Urinary bladder (tissue), 4 donors: ENCODE measurements at places on chromosomes 2 and 18. TPM values are rescaled to one million over a fixed set of nuclear protein-coding genes. Genes with fewer than 3 reads are reported as not detected.

GRCh38 chr2:240687741-240688552 is 3.7 kb upstream of the AQP12A start:
- DNase-seq, result no peak

Gene G6PC2
- polyA plus RNA-seq, result not detected

- DNase-seq, result no peak
Observed at GRCh38 chr2:178980815-178981214, 69.1 kb downstream of the CCDC141 start.

DNA sequence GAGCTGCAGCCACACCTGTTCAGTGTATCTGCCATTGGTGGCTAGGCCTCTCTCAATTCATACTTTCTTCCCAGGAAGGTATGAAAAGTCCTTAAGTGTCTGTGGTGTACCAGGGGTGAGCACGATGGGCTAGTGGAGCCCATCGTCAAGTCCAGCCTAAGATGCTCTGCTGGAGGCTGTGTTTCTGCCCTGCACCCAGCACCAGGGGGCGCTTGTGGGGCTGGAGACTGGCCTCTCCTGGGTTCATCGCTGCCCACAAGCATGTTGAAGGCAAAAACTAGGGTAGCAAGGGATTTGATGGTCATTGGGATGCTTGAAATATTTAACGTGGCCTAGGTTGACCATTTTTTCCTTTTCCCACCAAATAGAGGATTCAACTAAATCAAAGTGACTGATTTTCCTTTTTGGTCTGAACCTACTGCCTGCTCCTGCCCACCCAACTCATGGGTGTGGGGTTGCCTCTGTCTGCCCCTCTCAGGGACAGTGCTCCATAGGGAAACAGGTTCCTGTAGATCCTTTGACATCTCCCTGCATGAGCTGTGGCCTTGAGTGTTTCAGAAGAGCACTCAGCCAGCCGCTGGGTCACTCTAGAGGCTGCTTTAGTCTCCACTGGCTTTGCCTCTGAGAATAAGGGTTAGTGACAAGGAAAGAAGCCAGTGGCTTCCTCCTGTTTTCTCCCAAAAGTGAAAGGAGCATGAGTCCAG is 59.0 kb downstream of the TPGS2 start:
- DNase-seq, result no peak

GRCh38 chr2:179692043-179692442 is 169.4 kb downstream of the ZNF385B start:
- no peak for DNase-seq

GRCh38 chr2:99691926-99692325 is 202.1 kb upstream of the REV1 start:
- no peak for DNase-seq

Gene CSRNP3
- 1.8 TPM for polyA plus RNA-seq

DNA sequence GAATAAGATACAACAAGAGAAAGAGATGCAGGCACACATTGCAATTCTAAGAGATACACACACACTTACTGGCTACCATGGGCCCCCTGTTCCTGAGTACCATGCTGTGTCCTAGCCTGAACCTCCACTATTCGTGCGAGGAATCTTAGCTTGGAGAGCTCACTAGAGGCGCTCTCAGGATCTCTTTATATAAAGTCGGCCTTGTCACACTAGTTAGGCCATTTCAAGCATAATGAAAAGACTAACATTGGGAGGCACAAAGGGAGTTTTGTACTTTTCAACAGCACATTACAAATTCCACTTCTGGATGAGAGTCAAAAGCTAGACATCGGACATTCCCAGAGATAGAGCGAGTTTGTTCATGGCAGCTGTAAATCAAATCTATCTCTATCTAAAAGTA is 365.2 kb downstream of the DSEL start:
- no peak for DNase-seq

Gene CDH20
- 1.1 TPM for polyA plus RNA-seq

- peak; percentile 48 for DNase-seq
Observed at GRCh38 chr2:96642564-96643360, at the start of gene FER1L5. FER1L5 (plus strand) TSS chr2:96642764; CDS start chr2:96642837, 73 bp downstream.

DNA sequence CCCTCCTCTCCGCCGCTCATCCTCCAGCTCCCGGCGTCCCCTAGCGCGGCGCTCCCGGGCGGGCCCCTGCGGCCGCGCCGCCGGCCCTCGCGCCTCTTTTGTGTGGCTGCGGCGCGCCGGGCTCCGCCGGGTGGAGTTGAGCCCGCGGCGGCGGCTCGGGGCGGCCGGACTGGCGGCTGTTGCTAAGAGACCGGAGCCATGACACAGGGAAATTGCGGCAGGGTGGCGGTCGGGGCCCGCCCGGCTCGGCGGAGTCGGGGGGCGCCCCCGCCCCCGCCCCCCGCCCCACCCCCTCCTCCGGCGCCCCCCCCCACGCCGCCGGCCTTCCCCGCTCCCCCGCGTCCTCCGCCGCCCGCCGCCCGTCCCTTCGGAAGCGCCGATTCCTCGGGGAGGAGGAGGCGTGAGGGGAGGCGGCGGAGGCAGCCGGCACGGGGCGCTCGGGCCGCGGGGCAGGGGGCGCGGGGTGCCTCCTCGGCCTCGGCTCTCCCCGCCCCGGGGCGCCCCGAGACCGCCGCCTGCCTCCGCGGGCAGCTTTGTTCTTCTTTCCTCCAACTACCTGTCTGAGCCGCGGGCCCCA is at the start of gene TMEM200C:
Gene TMEM200C, minus strand, starts transcription at position 224 of the 577 bp plus-strand sequence. CDS start 3,459 bp downstream, outside the sequence.
- no peak for DNase-seq

Gene SCG2
- 3.5 TPM for polyA plus RNA-seq

Gene GREB1
- polyA plus RNA-seq, result 0.86 TPM

DNA sequence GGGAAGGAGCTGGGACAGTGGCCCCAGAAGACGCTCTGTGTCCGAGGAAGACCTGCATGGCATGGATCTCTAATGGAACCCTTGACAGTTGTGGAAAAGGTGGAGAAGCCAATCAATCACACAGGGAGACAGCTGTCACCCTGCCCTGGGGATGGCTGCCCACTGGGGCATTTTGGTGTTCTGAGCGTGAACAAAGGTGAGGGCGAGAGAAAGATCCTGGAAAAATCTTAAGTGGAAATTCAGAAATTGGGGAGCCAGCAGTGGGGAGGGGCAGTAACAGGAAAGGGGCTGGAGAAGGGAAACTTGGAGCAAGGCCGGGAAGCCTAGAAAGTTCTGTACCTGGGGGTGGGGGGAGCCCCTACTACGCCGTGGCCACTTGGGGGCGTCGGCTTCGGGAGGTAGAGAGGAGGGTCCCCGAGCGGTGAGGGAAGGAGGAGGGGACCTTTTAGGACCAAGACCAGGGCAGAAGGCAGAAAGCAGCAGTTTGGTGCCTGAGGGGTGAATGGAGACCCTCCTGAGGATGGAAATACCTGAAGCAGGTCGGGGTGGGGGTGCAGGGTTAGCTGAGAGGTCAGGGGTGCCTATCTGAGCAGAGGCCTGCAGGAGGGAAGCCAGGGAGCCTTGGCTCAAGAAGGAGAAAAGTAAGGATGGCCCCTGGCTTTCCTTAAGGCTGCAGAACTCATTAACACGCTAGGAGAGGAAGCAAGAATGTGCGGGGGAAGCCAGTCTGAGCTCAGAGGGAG is 30.0 kb downstream of the NGEF start:
- DNase-seq, result no peak
